ENCODE measurements at places on chromosomes 7 and 10.
A peak's percentile ranks its signal among the peaks of the same experiment; 100 is the strongest.

GRCh38 chr7:102140952-102141370, 145.7 kb upstream of the SH2B2 start:
- peak; percentile 67 for DNase-seq

GRCh38 chr10:116158036-116158435, 115.0 kb downstream of the GFRA1 start:
- no peak for DNase-seq

- peak; percentile 80 for DNase-seq
These were observed 9.0 kb upstream of the POR start for GRCh38 chr7:75905785-75906604.

- DNase-seq: no peak
These were observed 396.1 kb upstream of the KLF6 start for GRCh38 chr10:4181081-4181480.

GRCh38 chr10:67837541-67838314, at the start of gene DNAJC12:
TSS of gene DNAJC12 (minus strand) at chr10:67838188. CDS start at chr10:67838011, 177 bp downstream.
- no peak for DNase-seq

DNA sequence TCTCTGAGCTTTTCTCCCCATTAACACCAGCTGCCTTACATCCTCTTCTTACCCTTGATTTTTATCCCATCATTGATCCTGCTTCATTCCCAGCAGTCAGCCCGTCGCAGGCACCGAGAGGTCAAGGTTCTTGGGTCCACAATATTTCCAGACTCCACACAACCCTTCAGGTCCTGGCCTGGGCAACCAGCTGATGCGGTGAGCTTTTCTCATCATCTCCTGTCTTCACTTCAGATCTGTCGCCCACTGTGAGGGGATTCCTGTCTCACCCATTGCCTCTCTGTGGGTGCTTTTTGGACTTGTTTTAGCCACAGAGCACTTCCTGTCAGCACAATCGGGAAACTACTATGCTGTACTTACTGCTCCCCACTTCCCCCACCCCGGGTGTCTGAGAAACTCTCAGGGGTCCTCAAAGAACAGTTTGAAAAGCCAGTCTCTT, 8.4 kb upstream of the PVRIG start:
- peak; percentile 69 for DNase-seq

DNA sequence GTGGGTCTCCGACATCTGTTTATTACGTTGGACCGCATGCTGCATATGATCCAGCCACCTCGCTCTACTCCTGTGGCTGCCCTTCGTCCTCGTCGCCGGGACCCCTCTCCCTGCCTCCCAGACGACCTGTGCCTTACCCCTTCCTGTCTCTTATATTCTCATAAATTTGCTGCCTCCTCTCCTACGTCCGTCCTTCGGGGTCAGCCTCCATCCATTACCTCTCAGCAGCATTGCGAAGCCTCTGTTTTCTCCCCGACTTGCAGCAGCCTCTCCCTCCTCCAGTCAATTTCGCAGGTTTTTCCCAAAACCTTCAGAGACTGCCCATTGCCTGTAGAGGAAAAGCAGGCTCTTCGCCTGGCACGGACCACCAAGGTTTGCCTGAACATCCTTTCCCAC, 39.4 kb upstream of the LEP start:
- no peak for DNase-seq

DNA sequence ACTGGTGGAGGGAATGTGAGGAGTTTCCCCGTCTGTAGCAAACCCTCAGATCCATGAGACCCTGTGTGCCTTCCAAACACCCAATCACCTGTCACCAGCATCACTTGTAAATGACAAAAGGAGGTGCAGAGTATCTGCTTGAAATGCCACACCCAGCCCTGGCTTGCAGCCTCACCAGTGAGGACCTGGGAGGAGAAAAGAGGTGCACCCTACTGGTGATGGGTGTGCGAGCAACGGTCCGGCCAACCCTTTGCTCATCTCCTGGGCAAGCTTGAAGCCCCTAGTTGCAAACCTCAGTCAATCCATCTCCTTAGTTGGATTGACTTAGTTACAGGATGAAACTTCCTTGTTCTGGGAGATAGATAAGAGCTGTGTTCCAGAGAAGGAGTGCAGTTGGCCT, 62.4 kb upstream of the WAPL start:
- DNase-seq: no peak

GRCh38 chr7:14765731-14766130, 136.8 kb downstream of the DGKB start:
- DNase-seq: no peak

GRCh38 chr7:41438705-41439514, 264.0 kb downstream of the INHBA start:
- DNase-seq: no peak

- no peak for DNase-seq
These were observed 823.8 kb downstream of the LRMDA start for GRCh38 chr10:76255241-76255640.

GRCh38 chr10:126080879-126081411, 184.6 kb downstream of the FANK1 start:
- no peak for DNase-seq

DNA sequence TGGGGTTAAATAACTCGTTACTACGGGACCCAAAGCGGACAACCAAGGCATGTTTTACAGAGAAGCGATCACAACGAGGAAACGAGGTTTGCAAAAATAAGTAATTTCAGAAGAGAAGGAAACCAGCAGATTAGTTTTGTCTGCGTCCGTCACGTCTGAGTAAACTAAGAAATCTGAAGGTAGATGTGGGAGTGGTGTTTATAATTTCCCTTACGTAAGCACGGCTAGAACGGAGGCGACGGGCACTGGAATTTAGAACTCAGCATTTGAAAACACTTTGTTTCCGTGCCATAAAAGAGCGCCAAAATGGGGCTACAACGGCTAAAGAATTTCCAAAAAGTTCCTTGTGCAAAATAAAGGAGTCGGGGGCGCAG, 718 bp upstream of the UMAD1 start:
- DNase-seq: no peak

DNA sequence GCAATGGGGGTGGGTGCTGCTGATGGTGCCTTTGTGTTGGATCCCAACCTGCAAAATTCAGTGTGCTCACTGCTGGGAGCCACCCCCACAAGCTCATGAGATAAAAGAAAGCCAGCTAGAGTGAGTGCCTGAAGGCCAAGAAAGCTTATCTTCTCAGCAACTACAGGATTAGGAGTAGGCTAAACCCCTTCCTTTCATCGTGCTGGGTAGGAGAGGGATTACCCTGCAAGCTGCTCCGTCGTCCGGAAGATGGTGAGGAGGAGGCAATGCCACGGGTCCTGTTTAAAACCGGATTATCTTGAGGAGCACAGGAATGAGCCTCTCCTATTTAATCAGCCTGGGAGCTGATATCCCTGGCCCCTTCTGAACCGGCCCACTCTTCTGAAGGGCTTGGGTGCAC, 258.0 kb downstream of the GALNT17 start:
- no peak for DNase-seq

- no peak for DNase-seq
These were observed 185.0 kb downstream of the TCF7L2 start for GRCh38 chr10:113135025-113135424.

DNA sequence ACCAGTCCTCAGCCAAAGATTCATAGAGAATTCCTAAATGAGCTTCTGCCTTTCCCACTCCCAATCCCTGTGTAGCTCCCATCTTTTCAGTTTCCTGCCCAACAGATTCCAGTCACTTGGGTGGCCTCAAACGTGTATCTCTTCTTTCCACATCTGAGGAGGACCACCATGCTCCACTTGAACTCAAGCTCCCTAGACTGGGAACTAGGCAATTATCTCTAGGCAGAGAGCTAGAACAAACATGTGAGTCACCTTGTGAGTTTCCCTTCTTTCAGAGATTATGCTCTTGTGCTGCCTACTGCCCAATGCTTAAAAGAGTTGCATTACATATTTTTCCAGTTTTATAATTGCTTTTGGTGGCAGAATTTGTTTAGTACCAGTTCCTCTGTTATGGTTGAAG, 178.0 kb downstream of the MDFIC start:
- DNase-seq: no peak

DNA sequence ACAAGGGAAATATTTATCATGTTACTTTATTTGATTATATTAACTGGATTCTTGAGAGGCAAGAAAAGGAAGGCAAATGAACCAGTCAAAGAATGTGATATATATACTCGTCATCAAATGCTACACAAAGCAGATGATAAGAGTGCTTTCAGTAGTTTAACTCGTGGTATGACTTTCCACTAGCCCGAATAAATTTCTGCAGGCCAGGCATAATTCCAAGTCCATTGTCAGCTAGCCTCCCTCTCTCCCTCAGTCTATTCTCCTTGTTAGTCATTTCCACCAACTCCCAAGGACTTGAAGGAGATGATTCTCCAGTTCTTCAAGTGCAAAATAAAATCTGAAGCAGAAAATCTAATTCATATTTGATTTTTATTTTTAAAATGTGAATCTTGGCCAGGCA, 190.5 kb downstream of the GLI3 start:
- no peak for DNase-seq

GRCh38 chr10:58773341-58773740, 260.7 kb downstream of the BICC1 start:
- no peak for DNase-seq

DNA sequence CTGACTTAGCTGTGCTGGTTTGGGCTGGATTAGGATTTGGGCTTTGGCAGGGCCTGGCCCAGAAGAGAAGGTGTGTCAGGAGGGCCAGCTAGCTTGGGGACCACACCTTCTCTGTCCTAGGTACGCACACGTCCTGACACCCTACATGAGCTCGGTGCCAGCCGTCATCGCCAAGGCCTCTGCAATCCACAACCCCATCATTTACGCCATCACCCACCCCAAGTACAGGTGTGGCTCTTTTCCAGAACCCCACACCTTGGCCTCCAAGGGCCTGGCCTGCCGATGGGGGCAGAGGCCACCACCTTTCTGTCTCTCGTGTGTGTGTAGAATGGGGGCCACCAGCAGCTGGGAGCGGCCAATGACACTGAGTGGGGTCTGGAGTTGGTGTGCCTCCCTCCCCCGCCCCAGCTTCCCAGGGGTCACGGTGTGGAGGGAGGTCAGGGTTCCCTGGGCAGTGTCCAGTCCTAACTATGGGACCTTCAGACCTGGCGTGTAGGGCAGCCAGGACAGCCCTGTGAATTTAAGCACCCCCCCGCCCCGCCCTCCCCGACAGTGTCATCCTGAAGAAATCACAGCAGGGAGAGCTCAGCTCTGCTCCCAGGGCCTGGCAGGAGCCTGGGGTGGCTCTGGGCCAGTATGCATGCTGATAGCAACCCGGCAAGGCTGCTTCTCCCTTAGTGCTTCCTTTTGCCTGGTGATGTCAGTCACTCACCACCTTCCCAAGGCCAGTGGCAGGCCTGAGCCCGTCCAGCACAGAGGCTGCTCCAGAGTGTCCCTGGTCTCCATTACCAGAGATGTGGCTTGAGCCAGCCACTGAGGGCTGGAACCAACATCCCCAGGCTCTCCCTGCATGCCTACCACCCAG, 6.9 kb upstream of the LDB3 start:
- peak; percentile 40 for DNase-seq

GRCh38 chr7:16847381-16847860, 34.4 kb downstream of the AGR3 start:
- DNase-seq: no peak
